A549 (cell line): ENCODE measurements at places on chromosomes 1 and 21. TPM values are rescaled to one million over a fixed set of nuclear protein-coding genes. Genes with fewer than 3 reads are reported as not detected.

The SH3BGRL3 gene
- polyA plus RNA-seq: 66.1 to 87.2 TPM (median 78.6 TPM) in 3 replicates

The NFIA gene
- 6.5 to 6.7 TPM (median 6.7 TPM) in 3 replicates for polyA plus RNA-seq

The TBX19 gene
- polyA plus RNA-seq: 0.97 to 1.0 TPM (median 0.98 TPM) in 3 replicates

- no peak for DNase-seq
Observed at GRCh38 chr1:93549811-93550210, 101.9 kb downstream of the FNBP1L start.

The BLZF1 gene
- 15.6 to 16.2 TPM (median 15.6 TPM) in 3 replicates for polyA plus RNA-seq

The C1orf198 gene
- polyA plus RNA-seq: 10.9 to 12.0 TPM (median 11.1 TPM) in 3 replicates

The GJB4 gene
- polyA plus RNA-seq: 0.04 to 0.07 TPM in 2 of 3 replicates, not detected in the other

GRCh38 chr1:201545851-201546492 is 7.0 kb downstream of the NAV1 start:
- peak; percentile 55 for DNase-seq

The CCDC18 gene
- polyA plus RNA-seq: 8.5 to 10.3 TPM (median 10.0 TPM) in 3 replicates

The CHODL gene
- not detected in 3 replicates for polyA plus RNA-seq

The MX2 gene
- polyA plus RNA-seq: 0.05 TPM in 1 of 3 replicates, not detected in the others

The COL16A1 gene
- polyA plus RNA-seq: 8.1 to 11.1 TPM (median 10.4 TPM) in 3 replicates

The NGF gene
- polyA plus RNA-seq: 1.4 to 1.6 TPM (median 1.6 TPM) in 3 replicates

The OR2T8 gene
- not detected in 3 replicates for polyA plus RNA-seq

GRCh38 chr1:112783059-112783458 is 67.9 kb upstream of the PPM1J start:
- no peak for DNase-seq

The COL24A1 gene
- 0.03 to 0.04 TPM (median 0.03 TPM) in 3 replicates for polyA plus RNA-seq

DNA sequence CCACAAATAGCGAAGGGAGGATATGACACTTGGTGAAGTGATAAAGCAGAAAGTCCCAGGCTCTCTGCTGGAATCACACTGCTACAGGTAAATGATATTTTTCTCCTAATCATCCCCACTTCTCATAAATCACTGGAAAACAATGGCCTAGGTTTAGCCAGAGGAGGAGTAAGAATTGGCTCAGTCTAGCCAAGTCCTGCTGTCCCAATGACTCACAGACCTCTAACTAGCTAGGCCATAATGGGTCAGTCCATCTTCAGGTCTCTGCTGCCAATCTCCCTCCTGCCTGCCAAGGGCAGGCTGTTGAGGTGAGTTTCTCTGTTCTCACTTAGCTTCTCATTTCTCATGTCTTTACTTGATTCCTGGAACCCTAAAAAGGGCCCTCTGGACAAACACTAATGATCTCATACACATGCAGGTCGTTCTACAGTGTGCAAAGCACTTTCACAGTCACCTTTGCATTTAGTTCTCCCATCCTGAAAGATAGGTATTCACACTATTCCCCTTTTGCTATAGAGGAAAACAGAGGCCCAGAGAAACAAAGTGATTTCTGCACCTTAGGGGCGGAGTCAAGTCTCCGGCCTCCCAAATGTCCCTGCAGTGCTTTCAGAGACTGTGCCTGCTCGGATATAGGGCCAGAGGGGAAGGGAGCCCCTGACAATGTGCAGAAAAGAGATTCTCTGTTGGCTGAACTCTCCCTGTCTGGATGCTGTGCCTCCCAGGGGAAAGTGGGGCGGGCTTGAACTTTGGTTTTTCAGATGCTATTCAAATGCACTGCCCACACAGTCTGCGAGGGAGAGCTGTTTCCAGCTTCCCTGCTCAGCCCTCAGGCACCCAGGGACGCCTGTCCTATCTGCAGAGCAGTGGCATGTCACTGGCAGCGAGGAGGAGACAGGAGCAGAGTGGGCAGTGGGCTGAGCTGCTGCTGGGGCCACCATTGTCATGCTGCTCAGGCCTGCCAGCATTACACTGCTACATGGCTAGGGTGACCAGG is 3.9 kb upstream of the CDK18 start:
- no peak for DNase-seq

- DNase-seq: no peak
Observed at GRCh38 chr1:17196496-17197185, 8.3 kb upstream of the PADI1 start.

DNA sequence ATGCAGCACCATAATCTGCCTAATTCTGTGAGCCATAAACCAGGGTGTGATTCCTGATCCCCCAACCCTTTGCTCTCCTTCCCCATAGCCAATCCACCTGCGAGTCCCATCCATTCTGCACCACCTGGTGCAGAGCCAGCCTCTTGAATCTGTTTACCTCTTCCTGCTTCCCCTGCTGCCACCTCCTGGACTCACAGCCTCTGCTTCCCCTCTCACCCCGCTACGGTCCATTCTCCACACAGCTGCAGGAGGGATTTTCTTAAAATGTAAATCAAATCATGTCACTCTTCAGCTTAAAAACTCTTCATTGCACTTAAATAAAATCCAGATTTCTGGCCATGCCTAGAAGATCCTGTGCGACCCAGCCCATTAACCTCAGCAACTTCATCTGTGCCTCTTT is 186.7 kb downstream of the FOXD2 start:
- DNase-seq: no peak

DNA sequence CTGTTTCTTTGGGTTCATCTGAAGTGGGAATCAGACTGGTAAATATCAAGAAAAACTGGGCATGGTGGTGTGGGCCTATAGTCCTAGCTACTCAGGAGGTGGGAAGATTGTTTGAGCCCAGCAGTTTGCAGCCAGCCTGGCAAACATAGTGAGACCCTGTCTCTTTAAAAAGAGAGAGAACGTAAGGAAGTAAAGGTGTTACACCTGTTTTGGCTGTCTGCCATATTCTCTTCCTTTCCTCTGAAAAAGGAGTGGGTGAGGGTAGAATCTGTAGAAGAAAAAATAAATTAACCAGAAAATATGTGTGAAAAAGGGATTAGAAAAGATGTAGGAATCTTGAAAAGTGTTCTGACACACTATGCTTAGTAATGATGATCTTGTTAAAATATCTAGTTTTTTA is 20.0 kb downstream of the AHCYL1 start:
- no peak for DNase-seq

DNA sequence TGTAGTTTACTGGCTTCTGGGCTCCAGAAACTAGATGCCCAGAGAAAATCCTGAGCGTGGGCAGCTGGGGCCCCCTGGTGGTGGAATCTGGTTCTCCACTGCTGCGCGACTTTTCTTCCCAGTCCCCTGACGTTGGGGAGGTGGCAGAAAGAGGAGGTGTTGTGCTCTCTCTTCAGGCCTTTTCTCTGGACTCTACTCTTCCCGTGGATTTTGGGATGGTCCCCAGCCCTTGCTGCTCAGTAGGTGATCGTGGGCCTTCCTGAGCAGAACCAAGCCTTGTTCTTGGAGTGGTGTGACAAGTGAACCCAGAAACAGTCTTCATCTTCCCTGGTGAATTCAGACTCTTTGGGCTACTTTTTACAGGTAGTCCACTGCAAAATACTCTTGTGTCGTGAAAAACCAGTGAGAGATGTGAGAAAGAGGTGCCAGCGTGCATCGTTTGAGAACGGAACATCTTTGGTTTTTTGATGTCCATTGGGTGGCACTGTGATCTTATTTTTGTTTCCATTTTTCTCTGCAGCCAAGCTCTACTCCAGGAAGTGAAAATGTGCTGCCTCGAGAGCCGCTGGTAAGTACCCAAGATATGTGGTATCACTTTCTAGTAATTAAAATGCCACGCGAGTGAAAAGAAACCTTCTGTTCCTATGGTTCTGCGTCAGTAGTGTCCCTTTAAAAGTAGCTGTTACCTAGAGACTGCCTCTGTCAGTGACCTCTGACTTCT is 20.2 kb downstream of the PEX14 start:
- DNase-seq: peak; percentile 76

The TTC22 gene
- polyA plus RNA-seq: not detected in 3 replicates

DNA sequence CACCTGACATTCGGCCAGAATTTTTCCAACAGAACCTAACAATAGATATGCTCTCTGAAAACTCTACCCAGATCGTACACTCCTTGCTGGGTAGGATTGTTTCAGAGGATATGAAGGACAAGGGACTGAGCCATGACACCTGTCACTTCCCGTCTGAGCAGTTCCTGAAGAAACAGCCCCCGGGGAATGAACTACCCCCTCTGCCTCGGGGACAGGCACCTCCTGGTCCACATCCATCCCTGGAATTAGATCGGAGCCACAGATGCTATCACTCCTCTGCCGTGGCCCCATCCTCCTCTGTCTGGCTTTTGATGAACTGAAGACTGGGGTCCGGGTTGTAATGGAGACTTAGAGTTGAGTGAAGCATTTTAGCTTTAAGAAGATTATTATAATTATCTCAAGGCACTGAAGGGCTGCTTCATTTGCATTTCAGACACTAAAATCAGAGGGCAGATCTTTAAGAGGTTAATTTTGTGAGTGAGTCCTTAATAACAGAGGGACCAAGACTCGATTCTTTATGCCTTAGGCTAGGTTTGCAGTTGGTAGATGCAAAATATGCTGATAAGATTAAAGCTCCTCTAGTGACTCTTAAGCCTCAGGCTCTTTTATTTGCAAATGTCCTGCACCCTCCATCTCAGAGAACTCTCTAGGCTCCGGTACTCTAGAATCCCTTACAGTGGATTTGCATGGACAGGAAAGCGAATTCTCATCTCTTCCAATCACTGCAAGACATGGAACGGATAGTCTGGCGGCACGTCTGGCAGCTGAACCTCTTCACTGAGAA is 333.8 kb downstream of the KIF26B start:
- DNase-seq: no peak

DNA sequence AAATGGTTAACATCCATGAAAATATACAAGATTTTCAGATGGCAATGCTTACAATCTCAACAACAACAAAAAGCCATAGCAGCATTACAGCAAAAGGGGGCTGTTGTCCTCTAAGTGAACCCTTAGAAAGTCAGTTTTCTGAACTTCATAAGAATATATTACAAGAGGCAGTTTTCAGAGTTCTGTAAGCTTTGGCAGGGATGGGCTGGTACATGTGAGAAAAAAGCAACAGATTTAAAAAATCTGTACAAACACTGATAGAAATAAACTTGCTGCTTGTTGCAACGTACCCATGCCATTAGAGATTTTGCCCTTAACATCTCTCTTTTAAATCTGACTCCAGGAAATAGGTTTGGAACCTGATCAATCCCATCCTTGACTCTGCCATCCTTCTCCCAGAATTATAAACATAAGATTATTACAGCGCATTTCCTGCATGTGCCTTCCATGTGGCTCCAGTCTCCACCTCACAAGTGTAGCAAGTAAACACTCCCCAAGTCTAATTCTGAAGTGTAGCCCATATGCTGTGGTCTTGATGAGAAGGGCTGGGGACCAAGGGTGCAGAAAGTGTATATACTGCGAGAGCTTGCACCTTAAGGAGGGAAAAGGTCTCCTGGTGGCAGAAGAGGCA is 101.4 kb upstream of the TSPAN2 start:
- no peak for DNase-seq

DNA sequence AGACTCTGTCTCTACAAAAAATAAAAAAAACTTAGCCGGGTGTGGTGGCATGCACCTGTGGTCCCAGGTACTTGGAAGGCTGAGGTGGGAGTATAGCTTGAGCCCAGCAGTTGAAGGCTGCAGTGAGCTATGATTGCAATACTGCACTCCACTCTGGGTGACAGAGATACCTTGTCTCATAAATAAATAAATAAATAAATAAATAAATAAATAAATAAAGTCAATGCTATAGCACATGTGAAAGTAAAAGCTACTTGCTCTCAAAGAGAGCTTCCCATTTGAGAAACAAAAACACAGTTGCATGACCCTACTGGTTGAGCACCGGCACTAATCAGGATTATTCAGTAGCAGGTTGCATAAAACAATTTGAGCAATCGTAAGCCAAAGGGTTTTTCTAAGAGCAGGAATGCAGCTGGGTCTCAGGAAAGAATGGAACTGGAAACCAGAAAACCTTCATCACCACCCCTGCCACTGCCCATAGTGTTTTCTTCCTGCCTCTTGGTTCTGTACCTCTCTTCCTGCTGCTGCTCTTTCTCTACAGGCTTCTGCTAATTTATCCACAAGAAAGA is 29.3 kb upstream of the DNAH14 start:
- DNase-seq: no peak

DNA sequence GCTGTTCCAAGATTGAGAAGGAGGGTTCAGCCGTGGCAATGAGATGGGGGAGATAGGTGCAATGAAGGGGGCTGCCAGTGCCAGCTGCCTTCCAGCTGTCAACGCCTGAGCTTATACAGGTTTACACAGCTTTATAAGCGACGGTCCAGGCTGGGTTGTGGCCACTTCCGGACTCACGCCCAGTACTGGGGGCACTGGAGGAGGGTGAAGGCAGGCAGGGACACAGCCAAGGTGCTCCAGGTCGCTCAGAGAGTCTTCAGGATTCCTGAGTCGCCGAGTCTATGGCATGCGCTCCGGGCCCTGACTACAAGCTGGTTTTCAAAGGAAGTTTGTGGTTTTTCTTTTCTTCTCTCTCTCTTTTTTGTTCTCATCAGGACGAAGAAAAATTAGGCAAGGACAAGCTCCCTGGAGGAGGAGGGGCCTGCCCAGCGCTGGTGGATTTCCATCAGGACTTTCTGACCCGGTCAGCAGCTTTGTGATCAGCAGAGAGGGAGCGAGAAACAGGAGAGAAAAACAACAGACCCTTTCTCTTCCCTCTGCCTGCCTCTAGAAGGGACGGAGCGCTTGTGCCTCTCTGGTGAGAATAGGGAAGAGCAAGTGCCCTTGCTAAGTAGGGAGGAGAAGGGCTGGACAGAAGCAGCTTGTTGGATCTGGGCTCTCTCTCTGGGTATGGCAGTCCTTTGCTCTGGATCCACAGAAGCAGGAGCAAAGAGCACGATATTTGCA is at the start of gene MINDY1:
Gene MINDY1, minus strand, starts transcription at position 576 of the 726 bp plus-strand sequence. CDS start 4,285 bp downstream, outside the sequence.
- DNase-seq: peak; percentile 85

- DNase-seq: no peak
Observed at GRCh38 chr1:67590329-67590728, 94.7 kb upstream of the GADD45A start.

DNA sequence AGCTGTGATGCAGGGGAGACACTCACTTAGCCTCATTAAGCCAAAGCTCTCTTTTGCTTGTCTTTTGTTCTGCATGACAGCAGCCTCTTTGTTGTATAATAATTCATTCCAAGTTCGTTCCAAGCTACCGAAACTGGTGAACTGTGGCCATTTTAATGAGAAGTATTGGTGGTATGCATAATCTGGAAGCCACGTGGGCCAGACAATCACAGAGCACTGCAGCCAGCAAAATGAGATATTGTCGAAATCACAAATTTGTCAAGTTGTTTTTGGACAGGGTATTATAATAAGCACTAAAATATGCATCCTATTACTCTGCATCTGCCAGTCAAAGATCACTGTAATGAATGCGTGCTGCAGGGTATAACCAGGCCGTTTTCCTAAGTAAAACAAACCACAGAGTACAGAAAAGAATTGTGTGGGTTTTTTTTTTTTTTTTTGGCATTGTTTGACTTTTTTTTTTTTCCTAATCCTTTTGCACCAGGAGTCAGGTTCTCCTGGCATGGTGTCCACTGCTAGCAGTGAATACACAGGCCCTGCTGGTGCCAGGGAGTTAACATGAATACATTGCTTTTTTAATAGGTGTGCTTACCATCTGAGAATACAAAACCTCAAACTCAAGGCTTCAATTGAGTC is 423.9 kb downstream of the PTBP2 start:
- no peak for DNase-seq

- DNase-seq: no peak
Observed at GRCh38 chr1:3750741-3751140, 1.5 kb upstream of the CCDC27 start.

- no peak for DNase-seq
Observed at GRCh38 chr1:166908942-166909341, 32.9 kb upstream of the TADA1 start.
